Brain (organoid and tissue), 16 donors: ENCODE measurements at places on chromosomes 6 and 20.
A peak's percentile ranks its signal among the peaks of the same experiment; 100 is the strongest.

DNA sequence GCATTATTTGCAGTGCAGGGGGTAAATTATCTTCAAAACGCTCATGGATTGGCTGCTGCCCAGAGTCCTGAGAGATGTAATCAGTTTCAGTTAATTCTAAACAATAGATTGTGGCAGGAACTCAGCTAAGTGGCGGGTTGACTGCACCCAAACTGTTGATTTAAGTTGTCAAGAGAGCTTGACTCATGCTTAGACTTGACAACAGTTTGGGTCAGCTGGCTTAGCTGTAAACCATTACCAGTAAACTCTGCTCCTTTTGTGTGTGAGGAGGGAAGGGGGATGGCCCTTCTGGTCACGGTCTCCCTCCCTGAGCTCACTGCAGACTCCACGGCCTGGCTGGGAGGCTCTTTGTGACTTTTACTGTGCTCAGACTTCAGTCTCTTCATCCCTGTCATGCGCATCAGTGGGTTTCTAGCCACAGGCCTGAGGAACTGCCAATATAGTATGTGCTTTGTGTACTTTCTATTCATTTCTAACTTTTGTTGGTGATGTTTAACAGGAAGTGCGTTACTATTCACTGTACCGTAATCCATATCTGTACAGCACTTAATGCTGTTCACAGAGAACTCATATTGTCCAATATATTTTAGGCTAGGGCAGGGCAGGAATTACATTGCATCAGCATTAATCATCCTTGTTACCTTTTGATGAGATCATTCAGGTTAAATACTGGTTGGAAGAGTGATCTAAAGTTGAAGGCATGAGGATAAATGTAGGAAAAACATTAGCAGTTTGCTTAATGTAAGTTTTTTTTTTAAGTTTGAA, 488.3 kb downstream of the CDKAL1 start:
- DNase-seq = no peak

GRCh38 chr6:138346302-138347195, 31.2 kb upstream of the SMIM28 start:
- DNase-seq = no peak

DNA sequence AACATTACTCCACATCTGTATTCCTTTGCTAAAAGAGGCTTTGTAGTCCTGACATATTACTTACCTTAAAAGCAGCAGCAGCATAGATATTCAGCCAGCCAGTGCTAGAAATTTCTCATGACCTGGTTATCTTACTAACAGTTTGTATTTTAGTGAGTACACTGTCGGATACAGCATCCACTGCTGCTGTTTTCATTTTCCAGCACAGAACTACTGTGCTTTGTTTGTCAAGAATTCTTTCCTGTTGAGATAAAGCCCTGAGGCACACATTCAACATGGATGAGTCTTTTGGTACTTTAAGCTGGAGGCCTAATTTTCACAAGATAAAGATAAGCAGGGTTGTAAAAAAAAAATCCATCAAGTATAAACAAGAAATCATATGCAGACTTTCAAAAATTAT, 311.2 kb upstream of the OPRM1 start:
- DNase-seq = peak; percentile 23

DNA sequence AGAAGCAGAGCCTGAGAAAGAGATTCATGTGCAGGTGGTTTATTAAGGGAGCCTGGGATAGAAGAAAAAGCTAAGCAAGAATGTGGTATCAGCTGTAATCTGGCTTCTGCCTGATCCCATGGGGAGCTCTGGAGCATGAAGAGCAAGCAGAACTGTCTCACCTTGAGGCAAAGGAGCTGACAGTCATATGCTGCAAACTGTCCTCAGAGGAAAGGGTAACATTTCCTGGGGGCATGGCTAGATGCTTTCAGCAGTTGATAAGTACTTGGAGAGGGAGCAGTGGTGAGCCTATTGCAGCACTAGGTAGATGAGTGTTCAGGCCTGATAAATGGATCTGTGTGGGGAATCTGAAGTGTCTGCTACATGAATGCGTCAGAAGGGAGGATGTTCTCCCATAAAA, 621.5 kb upstream of the BTBD3 start:
- no peak for DNase-seq

DNA sequence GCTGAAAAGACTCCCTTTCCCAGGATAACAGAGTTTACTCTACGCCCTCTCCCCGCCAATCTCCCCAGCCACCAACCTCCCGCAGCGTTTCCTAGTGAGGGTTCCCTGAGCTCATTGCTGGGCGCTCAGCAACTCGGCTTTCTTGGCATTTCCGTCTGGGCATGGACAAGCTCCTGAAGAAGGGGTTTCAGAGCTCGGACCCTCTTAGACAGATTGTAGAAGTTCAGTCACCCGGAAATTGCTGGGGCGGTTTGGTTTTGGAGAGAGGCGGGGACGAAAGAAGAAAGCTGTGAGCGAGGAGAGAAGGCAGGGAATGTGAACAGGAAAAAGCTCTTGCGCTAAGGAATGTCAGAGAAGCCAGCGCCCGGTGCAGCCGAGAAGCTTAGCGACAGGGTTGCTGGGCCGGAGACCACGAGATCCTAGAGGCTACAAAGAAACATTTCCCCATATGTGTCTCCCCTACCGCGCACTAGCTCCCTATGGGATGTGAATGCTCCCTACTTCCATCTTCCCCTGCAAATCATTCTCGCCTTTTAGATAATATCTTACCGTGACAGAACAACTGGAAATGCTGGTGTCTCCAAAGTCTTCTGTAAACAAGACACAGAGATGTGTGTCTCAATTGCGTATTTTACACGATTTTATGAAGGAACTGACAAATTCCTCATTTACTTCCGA, 15.8 kb downstream of the POM121L2 start:
- DNase-seq = no peak

DNA sequence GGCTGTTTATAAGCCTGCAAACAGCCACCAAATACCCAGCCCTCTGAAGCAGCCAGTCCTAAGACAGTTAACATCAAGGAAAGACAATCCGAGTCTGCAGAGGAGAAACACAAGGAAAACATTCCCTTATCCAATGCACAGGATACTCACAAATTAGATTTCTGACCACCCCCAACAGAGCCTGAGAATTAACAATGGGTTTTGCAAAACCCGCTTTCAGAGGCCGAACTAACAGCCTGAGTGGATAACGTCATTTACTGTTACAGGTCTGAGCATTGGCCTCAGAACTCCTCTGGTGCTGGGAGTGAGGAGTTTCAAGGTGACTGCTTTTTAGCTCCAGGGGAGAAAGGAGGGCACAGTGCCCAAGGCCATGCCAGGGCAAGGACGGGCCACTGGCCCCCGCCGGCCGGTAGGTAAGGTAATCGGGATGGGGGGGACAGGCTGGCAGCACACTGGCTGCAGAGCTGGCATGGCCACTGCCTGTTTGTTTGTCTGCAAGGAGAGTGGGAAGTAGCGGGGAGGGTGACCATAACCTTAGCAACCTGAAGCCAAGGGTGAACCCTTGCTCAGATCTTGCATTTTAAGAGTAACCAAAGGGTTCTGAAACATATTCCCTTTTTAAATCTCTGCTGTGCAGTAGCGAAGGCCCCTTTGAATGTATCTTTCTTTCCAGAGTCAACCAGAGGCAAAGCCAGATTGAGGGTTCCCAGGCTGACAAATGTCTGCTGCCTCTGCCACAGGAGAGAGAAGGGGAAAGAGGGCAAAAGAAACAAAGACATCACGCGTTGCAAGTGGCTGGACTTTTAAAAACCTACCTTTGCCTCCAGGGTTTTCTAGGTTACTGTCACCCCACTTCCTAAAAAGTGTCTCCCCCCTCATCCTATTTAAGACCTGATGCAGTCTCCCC, 3.9 kb downstream of the ZMYND8 start:
- peak; percentile 60 for DNase-seq

DNA sequence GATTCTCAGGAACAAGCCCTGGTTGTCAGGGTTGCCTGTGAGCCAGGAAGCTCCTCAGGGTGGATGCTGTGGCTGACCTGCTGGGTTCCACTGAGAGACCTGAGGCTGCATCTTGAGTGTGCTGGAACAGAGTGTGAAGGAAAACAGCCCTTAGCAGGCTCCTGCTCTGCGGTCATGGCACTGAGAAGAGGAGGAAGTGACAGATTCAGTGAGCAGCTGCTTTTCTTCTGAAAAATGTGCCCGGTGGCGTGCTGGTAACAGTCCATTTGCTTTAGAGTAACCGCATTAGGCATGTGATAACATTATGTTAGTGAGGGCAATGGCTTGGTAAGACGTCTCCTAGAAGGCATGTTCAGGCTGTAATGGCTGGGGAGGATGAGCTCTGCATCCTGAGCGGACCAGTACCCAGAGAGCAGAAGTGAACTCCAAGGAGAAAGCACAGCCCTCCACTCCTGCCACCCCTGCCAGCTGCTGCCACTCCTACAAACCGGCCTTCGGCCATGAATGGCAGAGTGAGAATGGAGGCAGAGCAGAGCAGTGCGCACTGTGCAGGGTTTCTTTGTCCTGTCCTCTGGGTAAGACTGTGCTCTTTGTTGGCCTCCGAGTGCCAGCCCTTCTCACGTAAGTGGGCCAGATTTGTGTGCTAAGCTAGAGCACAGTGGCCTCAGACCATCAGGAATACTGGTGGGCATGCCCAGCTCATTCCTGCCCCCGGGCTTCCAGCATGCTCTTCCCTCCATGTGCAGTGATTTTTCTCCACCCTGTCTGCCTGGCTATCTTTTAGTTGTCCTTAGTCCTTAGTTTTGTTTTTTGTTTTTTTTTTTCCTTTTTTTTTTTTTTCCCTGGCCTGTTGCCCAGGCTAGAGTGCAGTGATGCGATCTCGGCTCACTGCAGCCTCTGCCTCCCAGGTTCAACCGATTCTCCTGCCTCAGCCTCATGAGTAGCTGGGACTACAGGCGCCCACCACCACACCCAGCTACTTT, 98.1 kb upstream of the VSTM2L start:
- DNase-seq = peak; percentile 38

DNA sequence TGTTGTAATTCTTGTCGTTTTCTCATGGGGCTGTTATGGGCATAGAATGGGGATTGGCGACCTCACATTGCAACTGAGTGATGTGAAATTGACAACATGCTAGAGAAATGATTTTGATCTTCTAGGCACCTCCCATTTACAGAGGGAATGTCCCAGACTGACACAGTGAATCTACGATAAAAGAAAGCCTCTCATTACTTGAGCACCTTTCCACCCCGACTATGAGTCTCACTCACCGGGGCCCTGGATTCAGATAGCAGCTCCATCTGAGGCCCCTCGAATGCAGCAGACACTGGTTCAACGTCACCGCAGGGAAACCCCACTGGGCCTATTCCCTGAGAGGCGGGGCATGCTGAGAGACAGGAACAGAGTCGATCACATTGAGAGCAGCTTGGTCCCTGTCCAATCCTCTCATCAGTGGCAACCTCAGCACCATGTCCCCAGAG, 49.1 kb downstream of the NFATC2 start:
- DNase-seq = no peak

- DNase-seq = no peak
These were observed 2.3 kb upstream of the ADGRB3 start for GRCh38 chr6:68632734-68633133.

DNA sequence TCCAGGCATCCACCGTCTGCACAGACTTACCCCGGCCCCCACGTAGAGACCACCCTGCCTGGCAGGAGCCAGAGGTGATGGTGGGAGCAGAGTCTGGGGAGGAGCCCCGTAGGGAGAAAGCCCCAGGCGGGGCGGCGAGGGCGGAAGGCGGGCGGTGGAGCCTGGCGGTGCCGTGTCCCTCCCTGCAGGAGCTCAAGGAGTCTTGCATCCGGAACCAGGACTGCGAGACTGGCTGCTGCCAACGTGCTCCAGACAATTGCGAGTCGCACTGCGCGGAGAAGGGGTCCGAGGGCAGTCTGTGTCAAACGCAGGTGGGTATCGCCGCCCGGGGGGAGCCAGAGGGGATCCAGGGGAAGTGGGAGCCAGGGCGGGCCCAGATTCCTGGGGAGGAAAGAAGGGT, 6.0 kb downstream of the CLPSL1 start:
- no peak for DNase-seq

- no peak for DNase-seq
These were observed 59.2 kb downstream of the PHACTR3 start for GRCh38 chr20:59663513-59664060.

- no peak for DNase-seq
These were observed 866.7 kb upstream of the GJE1 start for GRCh38 chr6:141265756-141266623.

DNA sequence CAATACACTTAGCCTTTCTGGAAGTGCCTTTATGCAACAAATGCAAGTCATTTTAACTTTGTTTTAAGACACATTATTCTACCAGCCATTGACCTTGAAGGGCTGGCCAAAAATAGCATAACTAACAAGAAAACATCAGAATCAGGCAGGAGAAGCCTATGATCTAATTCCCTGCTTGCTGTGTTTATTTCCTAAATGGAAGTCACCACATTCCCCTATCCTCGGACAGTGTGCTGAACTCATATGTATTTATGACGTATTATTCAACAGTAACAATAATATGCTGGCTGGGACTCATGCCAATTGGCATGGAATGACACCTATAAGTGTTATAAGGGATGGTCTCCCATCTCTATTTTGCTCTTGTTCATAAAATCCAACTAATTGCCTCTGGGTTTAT, 140.7 kb downstream of the MAP3K7 start:
- DNase-seq = no peak

GRCh38 chr6:170459451-170459850, 93.7 kb downstream of the PSMB1 start:
- no peak for DNase-seq

GRCh38 chr20:58245181-58245891, 16.9 kb upstream of the ANKRD60 start:
- no peak for DNase-seq

DNA sequence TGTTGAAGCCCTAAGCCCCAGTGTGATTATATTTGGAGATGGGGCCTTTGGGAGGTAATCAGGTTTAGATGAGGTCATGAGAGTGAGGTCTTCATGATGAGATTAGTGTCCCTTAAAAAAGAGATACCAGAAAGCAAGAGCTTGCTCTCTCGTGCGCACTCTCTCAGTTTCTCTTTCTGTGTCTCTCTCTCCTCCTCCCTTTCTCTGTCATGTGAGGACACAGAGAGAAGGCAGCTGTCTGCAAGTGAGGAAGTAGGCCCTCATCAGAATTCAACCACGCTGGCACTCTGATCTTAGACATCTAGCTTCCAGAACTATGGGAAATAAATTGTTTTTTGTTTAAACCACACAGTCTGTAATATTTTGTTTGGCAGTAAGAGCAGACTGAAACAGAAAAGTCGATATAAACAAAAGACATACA, 180.5 kb downstream of the IBTK start:
- no peak for DNase-seq

DNA sequence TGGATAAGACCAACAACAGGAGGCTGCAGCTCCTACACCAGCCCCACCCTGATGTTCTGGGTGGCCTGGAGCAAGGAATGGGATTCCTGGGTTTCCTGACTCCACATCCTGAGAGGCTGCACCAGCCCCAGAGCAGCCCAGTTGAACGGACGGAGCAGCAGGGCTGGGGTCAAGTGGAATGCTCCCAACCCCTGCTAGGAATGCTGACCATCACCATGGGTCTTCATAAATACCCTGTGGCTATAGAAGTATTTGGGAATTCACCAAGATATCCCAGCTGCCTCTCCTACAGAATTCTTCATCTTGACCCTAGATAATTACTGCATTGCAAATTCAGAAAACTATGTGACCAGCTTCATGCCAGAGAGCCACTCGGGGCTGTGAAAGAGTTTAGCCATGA, 180.3 kb downstream of the THBS2 start:
- no peak for DNase-seq

GRCh38 chr20:32036716-32037485, 15.1 kb upstream of the HCK start:
- DNase-seq = no peak
